ENCODE measurements at places on chromosomes 12 and 14. TPM values are rescaled to one million over a fixed set of nuclear protein-coding genes. Genes with fewer than 3 reads are reported as not detected.
A peak's percentile ranks its signal among the peaks of the same experiment; 100 is the strongest.

DNA sequence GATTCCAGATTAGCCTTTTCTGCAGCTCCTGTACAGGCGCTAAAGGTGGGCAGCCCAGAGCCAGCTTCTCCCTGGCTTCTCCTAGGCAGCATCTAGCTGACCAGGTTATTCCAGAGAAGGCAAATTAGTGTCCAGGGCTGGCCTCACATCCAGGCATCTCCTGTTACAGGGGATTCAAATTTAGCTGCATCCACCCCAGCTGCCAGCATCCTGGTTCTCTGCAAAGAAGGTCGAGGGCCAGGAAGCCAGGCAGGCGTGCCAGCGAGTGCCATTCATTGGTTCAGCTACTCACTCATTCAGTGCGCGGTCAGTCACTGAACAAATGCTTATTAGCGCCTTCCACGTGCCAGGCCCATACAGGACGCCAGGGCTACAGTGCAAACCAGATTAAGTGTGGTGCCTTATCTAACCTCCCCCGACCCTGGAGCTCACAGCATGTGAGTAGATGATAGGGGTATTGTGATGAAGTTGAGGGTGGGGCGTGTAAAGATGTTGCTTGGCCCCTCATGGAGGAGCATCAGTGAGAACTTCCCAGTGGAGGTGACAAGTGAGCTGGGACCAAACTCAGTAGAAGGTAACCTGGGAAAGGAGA, 15.7 kb upstream of the FAM222A start:
- no peak for DNase-seq

DNA sequence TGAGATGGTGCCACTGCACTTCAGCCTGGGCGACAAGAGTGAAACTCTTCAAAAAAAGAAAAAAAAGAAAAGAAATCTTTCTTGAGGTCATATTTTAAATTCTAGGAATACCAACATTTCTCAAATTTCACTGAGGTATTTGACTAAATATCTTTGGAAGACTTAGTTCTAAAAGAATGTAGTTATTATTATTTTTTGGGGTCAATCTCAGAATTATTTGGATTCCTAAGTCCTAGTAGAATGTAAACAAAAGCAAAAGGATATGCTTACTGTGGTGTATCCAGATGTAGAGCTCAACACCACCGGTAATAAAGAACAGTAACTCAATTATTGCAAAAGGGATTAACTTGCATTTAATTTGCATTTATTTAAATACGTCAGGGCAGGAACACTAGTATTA, 25.0 kb downstream of the PRICKLE1 start:
- DNase-seq = no peak

GRCh38 chr12:82090165-82090564, 268.0 kb downstream of the CCDC59 start:
- no peak for DNase-seq

DNA sequence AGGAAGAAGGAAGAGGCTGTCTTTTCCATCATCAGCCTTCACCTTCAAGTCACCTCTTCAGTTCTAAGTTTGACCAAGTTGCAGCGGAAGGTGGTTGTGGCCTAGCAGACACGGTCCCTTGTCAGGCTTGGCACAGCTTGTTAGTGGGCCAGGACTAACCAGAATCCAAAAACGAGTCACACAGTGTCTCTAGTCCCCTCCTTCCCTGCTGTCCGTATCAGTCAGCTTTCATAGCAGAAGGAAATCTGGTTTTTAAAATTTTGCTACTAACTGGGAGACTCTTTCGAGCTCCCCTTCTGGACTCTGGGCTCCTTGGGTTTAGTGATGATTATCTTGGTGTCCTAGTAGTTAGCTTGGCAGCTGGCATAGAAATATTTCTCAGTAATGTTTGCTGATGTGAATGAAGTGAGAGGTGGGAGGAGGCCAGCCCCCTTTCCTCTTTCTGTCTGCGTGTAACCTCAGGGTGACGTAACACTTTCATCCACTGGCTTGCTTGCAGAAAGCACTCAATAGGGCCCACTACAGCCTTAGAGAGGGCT, 3.8 kb downstream of the ETV6 start:
- no peak for DNase-seq

GRCh38 chr12:1595026-1595561, 713 bp upstream of the FBXL14 start:
- DNase-seq = peak; percentile 13

GRCh38 chr12:94457311-94457710, 2.4 kb downstream of the CEP83 start:
- DNase-seq = no peak

- DNase-seq = peak; percentile 0
These were observed 57.5 kb upstream of the PIWIL1 start for GRCh38 chr12:130280231-130280630.

GRCh38 chr12:47296828-47297227, 217.1 kb upstream of the AMIGO2 start:
- no peak for DNase-seq

- DNase-seq = peak; percentile 85
These were observed 14.8 kb downstream of the PROX2 start for GRCh38 chr14:74860899-74861733.

DNA sequence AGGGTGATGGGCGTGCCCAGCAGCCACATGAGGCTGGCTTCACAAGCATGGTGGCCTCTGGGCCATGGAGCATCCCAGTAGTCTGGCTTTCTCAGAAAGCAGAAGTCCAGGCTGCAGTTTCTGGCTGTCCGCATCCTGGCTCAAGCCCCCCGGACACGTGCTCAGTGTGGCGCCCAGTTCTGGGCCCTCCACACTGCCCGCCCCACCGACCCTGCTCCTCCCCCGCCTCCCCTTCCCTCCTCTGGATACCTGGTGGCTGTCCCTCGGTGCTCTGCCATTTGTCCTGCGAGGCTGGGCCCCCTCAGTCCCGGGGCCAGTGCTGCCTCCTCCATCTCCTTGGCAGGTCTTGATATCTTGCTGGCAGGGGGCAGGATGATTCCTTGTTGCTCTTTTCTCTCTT, 31.6 kb downstream of the LRCOL1 start:
- no peak for DNase-seq

GRCh38 chr12:66033151-66033550, 97.4 kb downstream of the LLPH start:
- DNase-seq = no peak

Gene SIX1
- 0.22 TPM for total RNA-seq

Gene PTPRB
- total RNA-seq = 112 TPM
